ENCODE measurements at places on chromosomes 7 and 10.

DNA sequence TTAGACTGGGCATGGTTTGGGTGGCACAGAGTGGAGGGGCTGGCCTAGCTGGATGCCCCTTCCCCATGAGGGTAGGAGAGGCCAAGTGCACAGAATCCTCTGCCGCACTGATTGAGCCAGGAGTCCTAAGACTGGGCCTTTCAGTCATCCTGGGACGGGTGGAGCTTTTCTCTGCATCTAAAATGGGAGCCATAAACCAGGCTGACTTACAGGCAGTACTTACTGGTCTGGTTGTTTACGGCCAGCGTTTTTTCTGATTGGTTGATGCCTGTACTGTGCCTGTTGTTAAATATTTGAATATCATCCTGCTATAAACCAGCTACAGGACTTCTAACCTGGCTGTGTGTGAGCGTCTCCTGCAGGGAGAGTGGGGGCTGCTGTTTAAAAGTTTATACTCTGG, 107.8 kb downstream of the CDH23 start:
- no peak for DNase-seq

- no peak for DNase-seq
Measured at GRCh38 chr10:33032654-33033151, 74.7 kb upstream of the ITGB1 start.

GRCh38 chr10:110681023-110681681, 37.0 kb downstream of the RBM20 start:
- peak; percentile 49 for DNase-seq

- DNase-seq = no peak
Measured at GRCh38 chr7:90988516-90988915, 275.7 kb upstream of the FZD1 start.

GRCh38 chr7:128937271-128937646, 468 bp upstream of the IRF5 start:
- DNase-seq = no peak

GRCh38 chr10:44724415-44725174, 186.5 kb upstream of the TMEM72 start:
- DNase-seq = peak; percentile 85

DNA sequence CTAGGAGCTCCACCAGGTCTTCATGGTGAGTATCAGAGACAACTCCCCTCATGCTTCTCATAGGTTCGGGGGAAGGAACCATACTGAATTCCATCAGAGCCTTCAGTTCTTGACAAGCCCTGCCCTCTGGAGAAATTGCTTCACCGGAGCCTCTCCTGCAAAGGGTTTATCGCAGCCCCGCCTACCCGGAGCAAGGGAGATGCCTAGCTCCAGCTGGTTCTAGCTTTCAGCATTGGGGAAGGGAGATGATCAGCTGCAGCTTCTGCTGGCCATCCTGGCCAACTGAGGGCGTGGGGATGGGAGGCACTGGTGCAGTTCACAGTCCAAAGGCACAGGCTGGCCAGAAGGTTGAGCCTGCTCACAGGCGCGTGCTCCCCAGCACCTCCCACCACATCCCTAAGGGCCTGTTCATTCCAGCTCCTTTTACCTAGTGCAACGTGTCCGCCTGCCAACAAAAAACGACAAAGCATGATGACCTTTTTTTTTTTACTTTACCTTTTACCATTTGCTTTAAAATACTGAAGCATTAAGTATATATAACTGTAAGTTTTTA, 31.2 kb downstream of the LANCL2 start:
- no peak for DNase-seq

- peak; percentile 83 for DNase-seq
Measured at GRCh38 chr10:122461367-122461728, at the start of gene HTRA1. Gene HTRA1 (plus strand): TSS chr10:122461553. CDS start chr10:122461653, 100 bp downstream.

GRCh38 chr7:71042591-71042990, 89.4 kb upstream of the GALNT17 start:
- no peak for DNase-seq

- DNase-seq = no peak
Measured at GRCh38 chr7:50317221-50317678, 12.7 kb downstream of the IKZF1 start.

GRCh38 chr10:48683868-48684267, 805 bp upstream of the WDFY4 start:
- DNase-seq = no peak

DNA sequence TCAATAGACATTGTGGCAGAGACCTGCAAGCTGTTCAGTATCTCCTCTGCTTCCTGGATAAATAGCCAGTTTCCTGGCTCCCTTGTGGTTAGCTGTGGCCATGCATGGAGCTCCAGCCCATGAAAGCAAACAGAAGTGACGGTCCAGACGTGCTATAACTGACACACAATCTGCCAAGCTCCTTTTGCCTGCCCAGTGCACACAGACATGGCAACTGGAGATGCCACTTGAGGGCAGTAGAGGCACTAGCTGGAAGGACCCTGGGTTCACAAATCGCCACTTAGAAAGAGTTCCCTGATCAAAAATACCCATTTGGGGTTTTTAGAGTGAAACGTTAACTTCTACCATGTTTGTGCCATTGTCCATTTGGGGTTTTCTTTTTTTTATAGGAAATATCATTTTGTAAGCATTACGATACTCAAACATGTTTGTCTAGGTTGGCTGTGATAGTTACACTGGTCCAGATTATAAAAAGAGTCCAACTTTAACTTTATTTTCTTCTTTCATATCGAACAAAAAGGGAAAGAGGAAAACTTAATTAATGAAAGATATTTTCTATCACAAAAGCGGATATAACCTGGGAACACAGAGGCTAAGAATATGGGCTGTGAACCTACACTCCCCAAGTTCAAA, 31.3 kb downstream of the KIN start:
- peak; percentile 21 for DNase-seq

DNA sequence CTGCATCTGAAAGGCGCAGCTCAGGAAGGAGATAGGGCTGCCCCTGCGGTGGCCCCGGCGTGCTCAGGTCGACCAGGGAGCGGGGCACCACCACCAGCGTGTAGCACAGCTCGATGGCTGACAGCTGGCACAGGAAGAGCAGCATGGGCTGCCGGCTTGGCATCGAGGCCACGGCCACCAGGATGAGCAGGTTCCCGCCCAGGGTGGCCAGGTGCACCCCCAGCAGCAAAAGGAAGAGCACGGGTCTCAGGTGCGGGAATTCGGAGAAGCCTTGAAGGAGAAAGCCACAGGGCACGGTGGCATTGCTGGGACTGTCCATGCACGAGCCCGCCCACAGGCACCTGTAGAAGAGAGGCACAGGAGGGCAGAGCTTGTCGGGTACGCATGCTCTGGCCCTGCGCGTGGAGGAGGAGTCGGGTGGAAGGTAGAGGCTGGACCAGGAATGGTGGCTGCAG, 33.9 kb downstream of the TAS2R41 start:
- DNase-seq = no peak

- DNase-seq = no peak
Measured at GRCh38 chr7:130513447-130513846, 21.6 kb downstream of the MEST start.

DNA sequence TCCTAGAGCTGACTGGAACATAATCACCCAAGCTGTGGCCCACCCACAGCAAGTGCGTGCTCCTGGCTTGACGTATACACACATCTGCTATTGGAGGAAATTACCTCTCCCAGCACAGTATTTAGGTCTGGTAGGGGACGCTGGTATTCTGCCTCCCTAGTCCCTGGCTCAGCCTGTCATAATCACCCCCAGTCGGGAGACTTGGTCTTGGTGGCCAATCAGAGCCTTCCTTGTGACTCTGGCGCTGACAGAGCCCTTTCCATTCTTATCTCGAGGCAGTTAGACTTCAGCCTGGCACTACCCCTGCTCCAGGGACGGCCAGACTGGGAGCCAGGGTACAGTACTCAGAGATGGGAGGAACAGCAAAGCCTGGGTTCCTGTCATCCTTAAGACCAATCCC, 14.3 kb upstream of the PRKAG2 start:
- no peak for DNase-seq

GRCh38 chr10:71089162-71089561, 123.2 kb upstream of the UNC5B start:
- DNase-seq = no peak

DNA sequence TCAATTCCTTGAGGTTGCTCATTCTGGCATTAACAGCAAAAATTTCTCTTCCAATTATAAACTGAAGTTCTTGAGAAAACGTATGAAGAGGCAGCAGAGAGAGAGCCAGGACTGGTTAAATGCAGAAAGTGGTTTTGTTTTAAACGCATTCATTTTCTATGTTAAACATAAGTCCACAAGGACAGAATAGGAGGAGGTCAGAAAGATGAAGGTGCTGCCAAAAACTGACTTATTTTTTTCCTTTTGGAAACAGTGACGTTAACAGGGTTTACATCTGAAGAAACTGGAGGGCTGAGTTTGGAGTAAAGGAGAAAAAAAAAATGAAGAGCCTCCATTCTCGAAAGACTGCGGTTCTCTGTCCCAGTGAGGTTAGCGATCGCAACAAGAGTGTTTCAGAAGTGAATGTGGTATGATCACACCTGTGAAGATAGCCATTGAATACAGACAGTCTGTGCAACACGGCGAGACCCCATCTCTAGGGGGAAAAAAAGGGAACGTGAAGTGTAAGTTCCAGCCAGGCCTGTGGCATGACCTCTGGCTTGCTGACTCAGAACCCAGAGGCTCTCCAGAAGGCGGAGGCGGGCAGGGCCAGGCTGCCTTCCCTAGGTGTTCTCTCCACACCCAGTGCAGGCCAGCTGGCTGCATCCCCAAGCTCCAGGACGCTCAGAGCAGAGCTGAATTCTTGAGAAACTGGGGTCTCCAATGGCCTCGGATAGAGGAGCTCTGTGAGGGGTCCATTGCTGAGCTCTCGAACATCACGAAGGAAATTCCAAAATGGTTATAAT, 84.0 kb downstream of the CHST15 start:
- DNase-seq = no peak

GRCh38 chr10:80324086-80324485, 32.5 kb downstream of the DYDC1 start:
- peak; percentile 70 for DNase-seq

- DNase-seq = no peak
Measured at GRCh38 chr7:28418311-28418710, 6.0 kb downstream of the CREB5 start.

DNA sequence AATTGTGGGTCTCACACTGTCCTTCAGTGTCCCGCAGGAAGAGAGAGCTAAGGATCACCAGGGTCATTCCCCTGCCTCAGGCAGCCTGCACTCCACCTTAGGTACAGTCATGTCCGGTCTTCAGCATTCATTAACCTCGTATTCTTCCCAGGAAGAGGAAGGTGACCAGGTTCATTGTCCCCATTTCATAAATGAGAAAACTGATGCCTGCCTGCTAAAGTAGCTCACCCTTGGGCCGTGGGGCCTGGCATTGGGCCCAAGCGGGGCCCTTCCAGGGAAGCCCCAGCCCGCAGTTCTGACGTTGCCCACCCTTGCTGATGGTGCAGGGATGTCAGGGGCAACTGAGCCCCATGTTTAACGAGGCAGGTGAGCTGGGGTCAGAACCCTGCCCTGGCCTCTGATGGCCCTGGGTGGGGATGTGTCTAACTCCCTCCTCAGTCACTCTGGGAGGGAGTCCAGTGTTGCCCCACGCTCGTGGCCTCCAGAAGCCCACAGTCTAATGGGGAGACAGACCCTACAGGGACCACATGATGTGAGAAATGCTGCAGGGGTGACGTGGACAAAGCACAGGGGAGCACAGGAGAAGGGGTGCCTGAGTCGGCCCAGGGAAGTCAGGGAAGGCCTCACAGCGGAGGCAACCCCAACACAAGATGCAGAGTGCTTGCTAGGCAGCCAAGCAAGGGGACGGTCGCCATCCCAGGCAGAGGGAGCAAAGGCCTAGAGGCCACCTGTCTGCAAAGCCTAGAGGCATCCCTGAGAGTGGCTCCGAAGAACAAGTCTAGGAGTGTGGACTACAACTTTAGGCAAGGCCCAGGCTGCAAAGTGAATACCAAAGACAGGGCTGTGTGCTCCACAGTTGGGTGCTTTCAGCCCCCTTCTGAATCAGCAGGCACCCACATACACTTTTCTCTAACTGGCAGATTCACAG, 25.1 kb downstream of the DDIT4 start:
- DNase-seq = no peak

DNA sequence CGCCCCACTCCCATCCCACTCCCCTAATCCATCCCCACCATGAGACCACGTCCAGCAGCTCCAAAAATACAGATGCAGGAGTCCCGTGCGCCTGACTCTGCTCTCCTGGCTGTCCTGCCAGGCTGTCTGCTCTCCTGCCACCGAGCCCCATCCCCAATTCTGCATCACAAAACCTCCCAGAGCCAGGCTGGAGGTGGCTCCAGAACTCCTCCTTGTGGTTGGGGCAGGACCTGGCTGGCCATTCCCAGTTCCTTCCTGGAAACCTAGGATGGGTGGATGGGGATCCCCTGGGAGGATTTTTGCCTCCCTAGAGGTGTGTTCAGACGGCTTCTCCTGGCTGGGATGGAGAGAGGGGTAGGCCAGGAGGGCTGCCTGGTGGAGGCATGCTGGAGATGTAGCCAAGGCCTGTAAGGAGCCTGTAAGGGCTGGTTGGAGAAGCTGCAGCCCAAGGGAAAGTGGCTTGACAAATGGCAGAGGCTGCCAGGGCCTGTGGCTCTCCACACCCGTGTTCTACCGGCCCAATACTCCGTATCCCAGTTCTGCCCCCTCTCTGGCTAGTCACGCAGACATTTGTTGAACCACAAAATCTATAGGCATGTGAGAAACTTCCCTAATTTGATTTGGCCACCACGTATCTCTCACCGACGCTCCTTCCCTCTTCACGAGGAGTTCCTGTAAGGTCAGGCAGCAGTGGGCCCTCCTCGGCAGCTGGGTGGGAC, 99.3 kb downstream of the ARHGAP22 start:
- DNase-seq = no peak

DNA sequence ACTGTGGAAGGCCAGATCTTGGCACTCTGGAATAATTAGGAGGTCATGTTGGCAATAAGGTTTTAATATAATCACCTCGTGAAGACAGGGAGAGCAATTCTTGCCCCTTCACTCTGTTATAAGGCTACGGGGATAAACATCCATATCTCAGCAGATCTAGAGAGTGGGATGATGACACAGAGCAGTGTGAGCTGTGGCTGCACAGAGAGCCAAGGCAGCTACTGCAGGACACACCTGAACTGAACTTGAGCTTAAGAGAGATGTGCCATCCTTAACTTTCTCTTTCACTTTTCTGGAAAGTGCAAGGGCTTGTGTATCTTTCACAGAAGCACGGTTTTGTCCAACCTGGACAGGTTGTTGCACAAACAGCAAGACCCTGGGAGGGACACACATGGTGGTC, 174.7 kb downstream of the GATA3 start:
- no peak for DNase-seq

DNA sequence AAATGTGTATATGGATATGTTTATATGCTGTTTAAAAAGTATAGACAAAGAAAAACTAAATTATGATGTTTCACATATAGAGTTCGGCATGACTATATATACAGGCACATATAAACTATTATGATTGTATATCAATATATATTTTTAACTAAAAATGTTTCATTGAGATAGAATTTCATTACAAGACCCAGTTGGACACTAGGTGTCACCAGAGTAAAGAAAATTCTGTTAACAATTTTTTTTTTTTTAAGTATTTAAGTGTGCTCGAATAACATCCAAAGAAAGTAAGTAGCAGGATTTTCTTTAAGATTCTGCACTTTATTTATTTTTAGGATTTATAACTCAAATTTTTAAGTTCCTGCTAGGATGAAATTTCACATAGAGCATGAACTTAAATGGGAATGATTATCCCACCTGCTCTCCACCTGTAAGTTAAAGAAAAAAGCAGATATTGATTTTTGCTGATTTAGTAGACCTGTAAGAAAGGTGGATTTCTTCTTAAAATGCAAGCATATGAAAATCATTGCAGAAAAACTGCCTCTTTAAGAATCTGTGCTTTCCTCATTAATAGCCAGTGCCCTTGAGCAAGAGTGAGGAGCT, 961.5 kb downstream of the PCDH15 start:
- DNase-seq = peak; percentile 27

- DNase-seq = peak; percentile 5
Measured at GRCh38 chr7:18175801-18176450, 148.3 kb upstream of the PRPS1L1 start.

- DNase-seq = no peak
Measured at GRCh38 chr10:49667991-49668390, 11.5 kb upstream of the C10orf53 start.
